Kidney (tissue), 22 donors: ENCODE measurements at places on chromosomes 3 and 15.

DNA sequence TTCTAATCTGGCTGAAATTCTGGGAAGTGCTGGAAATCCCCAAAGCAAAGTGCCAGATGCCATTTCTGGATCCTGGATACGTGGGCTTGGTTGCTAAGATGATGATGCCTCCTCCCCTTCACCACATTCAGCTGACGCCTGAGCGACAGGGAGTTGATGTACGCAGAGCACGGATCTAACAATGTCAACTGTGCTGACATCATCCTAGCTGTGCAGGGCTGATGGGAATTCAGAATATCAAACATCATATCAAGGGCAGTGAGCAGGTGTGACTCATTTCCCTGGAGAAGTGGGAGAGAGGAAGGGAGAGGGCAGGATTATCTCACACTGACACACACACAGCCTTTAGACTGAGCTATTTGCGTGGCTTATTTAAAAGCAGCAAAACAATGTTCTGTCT lies 92.6 kb upstream of the ZBTB20 start:
- DNase-seq, result peak; percentile 2

DNA sequence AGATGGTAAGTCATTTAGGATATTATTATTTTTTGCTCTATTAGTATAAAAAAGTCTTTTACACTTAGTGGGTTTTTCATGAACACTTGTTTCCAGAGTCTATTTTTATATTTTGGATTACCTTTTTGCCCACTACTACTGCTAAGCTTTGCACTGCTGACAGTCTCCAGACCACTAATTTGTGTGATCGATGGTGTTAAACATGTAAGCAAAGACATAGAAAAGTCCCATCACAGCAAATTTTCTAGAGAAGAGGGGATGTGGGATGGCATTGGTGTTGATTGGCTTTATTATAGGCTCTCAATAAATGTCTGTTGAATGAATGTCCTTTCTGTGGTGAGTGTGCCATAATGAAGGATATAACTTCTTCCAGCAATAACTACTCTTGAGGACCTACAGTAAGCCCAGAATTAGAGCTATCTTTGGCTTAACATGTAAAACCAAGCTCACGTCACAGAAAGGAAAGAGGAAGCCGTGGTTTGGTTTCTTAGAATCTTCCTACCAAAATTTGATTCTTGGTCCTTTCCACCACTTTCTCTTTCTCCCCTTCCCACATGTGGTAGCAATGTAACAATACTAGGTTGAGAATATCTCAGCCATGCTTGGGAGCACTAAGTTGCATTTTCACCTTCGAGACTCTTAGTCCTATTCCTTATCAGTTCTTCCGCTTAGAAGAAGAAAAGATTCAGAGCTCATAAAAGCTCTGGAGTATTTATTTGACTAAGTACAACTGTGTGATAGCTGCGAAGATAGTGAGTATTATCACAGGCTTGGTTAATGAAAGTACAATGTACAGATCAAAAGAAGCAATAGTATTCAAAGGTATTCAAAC lies 90.6 kb upstream of the UMPS start:
- DNase-seq, result no peak

GRCh38 chr3:179272385-179272784 lies 21.5 kb upstream of the KCNMB3 start:
- DNase-seq, result no peak

DNA sequence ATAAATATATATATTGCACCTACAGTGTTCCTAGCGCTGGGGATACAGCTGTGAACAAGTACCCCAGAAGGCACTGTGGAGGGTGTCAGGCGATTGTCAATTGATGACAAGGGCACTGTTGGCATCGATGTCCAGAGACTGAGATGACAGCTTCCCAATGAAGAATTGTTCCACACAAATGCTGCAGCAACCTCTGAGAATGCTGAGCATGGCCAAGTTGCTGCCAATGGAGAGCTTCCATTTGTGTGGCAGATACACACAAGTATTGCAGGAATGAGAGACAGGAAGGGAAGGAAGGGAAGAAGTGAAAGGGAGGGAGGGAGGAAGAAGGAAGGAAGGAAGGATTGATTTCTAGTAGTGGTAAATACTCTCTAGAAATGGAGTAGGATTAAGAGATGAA lies 21.9 kb downstream of the LRTM1 start:
- no peak for DNase-seq

GRCh38 chr15:40130799-40131502 lies 22.3 kb upstream of the BMF start:
- DNase-seq, result no peak

DNA sequence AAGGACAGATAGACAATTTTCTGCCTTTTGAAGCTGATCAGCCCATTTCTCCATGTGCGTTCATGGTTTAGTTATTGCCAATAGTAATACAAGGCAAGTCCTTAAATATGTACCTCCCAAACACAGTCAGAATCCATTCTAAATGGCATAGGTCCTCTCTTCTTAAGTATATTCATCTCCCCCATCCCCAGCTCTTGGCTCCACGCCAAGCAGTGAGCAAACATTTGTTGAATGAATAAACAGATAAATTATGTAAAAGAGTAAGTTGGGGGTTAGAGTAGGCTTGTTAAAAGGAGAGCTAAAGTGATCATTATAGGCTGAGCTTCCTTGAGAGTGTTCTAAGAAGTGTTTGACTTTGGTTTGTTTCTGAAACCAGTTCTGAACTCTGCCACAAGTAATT lies 241.3 kb downstream of the ITPR1 start:
- no peak for DNase-seq

DNA sequence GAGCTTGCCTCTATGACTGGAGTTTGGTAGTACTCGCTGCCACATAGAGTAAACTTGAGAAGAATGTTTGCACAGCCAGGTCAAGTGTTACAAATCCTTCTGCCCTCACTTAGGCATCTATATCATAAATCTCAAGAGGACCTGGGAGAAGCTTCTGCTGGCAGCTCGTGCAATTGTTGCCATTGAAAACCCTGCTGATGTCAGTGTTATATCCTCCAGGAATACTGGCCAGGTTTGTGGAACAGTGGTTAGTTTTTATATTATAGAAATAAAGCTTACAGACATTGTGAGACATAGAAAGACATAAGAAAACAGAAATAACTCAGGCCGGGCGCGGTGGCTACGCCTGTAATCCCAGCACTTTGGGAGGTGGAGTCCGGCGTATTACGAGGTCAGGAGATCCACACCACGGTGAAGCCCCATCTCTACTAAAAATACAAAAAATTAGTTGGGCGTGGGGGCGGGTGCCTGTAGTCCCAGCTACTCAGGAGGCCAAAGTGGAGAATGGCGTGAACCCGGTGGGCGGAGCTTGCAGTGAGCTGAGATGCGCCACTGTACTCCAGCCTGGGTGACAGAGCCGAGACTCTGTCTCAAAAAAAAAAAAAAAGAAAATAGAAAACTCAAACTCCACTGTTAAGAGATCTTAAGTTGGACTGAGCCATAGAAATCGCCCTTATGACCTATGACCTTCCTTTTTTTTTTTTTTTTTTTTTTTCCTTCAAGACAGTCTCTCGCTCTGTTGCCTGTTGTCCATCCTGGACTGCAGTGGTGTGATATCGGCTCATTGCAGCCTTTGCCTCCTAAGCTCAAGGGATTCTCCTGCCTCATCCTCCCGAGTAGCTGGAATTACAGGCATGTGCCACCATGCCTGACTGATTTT lies 2.2 kb downstream of the RPSA start:
- no peak for DNase-seq
